ENCODE measurements at places on chromosomes 7 and 10. TPM values are rescaled to one million over a fixed set of nuclear protein-coding genes. Genes with fewer than 3 reads are reported as not detected.

CRHR2 gene
- not detected for total RNA-seq

PCDH15 gene
- not detected for total RNA-seq

PLA2G12B gene
- not detected for total RNA-seq

ADAM8 gene
- 120 TPM for total RNA-seq

- no peak for DNase-seq
Observed at GRCh38 chr10:14552015-14552414, 221.3 kb upstream of the FRMD4A start.

DNA sequence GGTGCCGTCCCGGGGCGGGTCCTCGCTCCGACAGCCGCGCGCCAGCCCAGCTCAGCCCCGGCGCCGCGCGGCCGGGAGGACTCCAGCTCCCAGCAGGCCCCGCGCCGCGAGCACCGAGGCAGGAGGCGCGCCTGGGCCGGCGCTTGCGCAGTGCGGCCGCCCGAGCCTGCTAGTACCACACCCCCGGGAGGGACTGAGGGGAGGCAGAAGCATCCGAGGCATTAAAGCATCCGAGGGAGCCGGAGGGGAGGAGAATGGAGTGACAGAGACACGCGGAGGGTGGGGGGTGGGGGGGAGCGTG is at the start of gene GRK5:
TSS of gene GRK5 (plus strand) at position 206 of the 301 bp plus-strand sequence. CDS start 347 bp downstream, outside the sequence.
- DNase-seq = peak; percentile 93

- DNase-seq = no peak
Observed at GRCh38 chr10:8418631-8419030, 364.1 kb downstream of the GATA3 start.

DNA sequence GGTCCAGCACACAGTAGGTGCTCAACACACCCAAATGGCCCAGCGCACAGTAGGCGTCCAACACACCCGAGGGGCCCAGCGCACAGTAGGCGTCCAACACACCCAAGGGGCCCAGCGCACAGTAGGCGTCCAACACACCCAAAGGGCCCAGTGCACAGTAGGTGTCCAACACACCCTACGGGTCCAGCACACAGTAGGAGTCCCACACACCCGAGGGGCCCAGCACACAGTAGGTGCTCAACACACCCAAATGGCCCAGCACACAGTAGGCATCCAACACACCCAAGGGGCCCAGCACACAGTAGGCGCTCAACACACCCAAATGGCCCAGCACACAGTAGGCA is 80.8 kb downstream of the FOXL3 start:
- DNase-seq = no peak

GRCh38 chr10:122255509-122256301 is 15.4 kb upstream of the BTBD16 start:
- no peak for DNase-seq

DNA sequence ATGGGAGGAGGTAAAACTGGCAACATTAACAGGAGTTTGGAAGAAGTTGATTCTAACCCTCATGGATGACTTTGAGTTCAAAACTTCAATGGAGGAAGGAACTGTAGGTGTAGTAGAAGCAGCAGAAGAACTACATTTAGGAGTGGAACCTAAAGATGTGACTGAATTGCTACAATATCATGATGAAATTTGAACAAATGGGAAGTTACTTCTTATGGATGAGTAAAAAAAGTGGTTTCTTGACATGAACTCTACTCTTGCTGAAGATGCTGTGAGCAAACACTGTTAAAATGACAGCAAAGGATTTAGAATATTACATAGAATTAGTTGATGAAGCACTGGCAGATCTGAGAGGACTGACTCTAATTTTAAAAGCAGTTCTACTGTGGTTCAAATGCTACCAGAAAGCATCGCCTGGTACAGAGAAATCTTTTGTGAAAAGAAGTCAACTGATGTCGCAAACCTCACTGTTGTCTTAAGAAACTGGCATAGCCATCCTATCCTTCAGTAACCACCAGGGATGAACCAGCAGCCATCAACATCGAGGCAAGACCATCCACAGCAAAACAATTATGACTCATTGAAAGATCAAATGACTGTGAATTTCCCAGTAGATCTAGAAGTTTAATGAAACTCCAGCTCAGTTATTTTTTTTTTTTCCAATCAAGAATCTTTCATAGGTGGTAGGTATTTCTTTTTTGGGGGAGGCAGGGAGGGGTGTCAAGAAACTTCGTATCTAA is 20.8 kb downstream of the BRAF start:
- DNase-seq = peak; percentile 20

DNA sequence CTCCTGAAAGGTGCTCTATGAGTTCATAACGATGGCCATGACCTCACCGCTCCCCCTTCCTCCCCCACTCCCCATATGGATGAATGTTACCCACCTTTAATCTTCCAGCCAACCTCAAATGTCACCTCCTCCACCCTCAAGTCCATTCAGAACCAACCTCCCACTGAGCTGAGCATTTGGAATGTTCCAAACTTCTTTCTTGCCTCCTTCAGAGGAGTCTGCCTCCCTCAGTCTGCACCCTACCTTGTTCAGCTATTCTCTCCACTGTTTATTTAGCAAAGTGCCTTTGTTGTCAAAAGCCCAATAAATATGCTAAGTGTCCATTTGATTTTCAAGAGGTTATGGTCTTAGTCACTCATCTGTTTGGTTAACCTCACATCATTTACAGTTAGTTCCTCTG is 22.9 kb upstream of the MTPAP start:
- no peak for DNase-seq

DNA sequence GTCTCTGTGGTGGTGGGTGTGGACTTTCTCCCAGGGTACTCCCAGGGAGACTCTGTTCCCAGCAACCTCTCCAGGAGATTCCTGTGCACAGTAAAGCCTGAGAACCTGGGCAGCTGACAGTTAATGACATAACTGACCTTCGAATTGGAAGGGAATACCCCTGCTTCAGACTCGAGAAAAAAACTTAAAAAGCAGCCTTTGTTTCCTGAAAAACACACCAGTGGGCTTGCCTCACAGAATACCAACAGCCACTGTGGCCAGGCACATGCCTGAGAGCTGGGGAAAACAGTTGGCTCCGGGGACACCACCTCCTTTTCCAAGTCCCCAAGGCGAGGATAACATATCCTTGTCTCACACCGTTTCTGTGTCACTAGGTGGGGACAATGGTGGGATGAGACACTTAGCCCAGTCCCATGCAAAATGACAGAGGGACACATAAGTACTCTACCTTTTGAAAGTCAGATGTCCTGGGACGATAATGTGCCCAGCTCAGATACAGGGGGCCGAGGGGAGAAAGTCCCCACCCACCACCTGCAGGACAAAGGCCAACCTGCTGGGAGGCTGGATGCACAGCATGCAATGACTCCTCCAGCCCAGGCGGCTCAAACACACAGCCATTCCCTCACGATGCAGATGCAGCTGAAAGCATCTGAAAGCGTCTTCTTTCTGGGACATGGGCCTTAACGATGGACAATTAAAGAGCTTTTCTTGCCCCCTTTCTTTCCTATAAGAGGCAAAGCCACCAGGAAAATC is 65.6 kb downstream of the HIPK2 start:
- DNase-seq = no peak

DNA sequence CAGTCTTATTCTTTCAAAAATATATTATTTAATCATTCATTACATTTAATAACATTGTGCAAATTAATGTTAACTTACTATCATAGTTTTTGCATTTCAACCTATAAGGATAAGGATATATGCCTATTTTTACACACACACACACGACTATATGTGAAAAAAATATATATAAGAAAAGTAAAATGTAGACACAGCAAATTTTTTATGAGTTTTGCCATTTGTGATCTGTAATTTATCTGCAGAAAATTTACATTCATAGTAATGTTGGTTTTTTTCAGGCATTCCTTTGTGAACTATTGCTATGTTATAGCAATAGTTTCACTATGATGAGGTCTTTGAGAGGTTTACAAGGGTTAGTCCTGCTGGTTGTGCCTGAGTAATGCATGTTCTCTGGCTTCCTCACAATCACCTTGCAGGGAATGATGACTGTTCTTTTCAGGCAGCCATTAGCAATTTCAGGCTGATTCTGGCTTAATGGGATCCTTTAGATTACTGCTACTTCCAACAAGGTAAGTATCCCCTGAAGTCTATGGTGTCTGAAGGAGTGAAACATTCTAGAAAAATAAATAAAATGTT is 183.7 kb upstream of the CDK1 start:
- peak; percentile 19 for DNase-seq

GRCh38 chr10:126117196-126117595 is 220.8 kb downstream of the FANK1 start:
- no peak for DNase-seq
